ENCODE measurements at places on chromosomes 7 and 10.

DNA sequence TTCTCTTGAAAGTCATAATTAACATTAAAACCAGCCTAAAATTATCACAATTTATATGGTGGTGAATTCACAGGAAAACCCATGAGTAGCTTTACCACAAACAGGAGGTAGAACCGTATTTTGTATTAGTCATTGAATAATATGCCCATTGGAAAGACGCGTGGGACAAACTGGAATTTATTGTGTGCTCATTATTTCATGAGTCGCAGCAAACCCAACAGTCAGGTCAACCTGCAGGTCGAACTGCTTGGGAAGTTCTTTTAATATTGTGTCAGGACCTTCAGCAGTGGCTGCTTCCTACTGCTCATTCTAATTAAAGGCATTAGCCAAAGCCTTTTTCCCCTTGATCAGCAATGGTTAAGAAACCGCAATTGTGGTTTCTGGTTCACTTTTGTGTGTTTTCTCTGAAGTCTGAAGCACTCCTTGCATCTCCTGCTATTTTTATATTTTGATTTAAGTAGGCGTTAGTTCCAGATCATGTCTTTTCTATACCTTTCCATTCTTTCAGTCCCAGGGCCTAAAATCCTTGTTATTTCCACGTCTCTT is 100.1 kb downstream of the RAB11FIP2 start:
- no peak for DNase-seq

GRCh38 chr7:99115379-99115778 is 28.5 kb downstream of the SMURF1 start:
- DNase-seq: no peak

DNA sequence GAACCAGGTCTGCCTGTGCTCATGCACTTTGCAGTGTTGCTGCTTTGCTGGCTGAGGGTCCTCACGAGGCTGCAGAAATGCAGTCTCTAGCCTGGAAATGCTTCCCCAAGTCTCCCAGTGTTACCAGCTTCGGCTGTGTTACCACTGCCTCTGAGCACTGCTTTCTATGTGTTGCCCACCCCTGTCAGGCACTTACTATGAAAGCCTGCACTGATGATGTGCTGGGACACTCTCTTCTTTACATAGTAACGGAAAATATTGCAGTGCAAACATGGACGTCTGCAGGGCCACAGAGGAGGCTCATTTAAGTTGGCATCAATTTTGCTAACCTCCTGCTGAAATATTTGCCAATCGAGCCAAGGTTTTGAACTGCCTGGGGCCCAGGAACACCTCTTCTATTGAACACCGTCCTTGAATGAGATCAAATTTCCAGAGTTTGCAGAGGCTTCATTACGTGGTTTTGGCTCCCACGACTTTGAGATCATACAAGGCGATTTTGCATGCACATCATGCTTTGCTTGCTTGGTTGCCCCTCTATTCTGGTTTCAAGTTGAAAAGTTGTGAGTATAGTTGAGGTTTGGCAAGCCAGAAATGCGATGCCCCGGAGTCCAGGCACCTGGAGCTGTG is 404.7 kb upstream of the PODXL start:
- DNase-seq: no peak

- no peak for DNase-seq
Measured at GRCh38 chr7:105285118-105285874, 103.4 kb downstream of the SRPK2 start.

DNA sequence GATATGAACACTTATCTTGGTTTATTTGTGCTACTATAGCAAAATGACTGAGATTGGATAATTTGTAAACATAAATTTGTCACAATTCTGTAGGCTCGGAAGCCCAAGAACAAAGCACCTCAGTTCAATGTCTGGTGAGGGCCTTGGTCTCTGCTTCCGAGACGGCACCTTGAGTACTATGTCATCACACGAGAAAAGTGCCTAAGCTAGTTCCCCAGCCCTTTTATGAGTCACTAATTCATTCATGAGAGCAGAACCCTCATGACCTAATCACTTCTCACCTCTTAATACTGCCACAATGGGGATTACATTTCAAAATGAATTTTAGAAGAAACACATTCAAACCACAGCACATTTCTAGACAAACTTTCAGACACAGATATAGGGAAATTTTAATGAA is 52.0 kb upstream of the PRSS1 start:
- DNase-seq: no peak

DNA sequence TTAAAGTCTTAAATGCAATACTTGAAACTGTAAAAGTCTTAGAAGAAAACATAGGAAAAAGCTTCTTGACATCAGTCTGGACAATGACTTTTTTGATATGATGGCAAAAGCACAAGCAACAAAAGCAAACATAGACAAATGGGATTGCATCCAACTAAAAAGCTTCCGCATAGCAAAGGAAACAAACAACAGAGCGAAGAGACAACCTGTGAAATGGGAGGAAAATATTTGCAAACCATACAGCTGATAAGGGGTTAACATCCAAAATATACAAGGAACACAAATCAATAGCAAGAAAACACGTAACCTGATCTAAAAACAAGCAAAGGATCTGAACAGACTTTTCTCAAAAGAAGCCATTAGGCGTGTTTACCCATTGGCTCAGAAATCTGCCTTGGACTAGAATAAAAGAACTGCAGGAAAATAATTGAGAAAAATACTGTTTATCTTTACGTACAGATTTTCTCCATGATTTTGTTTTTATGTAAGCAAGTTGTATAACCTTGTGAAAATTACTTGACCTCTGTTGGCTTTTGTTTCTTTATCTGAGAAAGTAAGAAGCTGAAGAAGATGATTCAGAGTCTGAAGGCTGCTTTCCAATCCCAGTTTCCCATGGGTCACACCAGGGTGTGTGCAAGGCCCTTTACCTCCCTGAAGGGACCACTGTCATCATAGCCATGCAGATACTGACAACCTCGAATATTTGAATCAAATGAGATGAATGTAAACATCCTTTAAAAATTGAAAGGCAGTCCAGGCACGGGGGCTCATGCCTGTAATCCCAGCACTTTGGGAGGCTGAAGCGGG is 99.1 kb upstream of the LANCL2 start:
- DNase-seq: no peak

GRCh38 chr7:55432939-55433784 is 68.0 kb downstream of the LANCL2 start:
- DNase-seq: peak; percentile 41

DNA sequence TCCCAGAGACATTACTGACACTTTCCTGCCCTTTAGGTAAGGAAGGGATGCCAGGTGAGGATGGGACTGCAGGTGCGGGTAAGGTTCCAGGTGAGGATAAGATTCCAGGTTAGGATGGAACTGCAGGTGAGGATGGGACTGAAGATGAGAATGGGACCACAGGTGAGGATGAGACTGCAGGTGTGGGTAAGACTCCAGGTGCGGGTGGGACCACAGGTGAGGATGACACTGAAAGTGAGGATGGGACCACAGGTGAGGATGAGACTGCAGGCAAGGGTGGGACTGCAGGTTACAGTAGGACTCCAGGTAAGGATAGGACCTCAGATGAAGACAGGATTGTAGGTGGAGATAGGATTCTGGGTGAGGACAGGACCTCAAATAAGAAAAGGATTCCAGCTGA is 322.3 kb downstream of the WDR37 start:
- no peak for DNase-seq

DNA sequence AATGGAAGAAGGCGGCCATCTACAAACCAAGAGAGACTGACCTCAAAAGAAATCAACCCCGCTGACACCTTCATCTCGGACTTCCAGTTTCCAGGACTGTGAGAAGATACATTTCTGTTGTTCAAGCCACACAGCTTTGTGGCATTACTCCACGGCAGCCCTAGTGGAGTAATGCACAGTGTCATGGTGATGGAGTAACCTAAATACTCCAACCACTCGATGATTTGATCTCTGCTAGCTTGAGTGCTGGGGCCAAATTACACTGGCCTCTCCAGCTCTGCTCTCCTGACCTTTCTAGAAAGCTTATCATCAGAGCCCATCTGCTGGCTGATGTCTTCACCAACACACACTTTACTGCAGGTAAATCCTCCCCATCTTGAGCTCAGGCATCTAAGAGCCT is 52.2 kb downstream of the GALNT17 start:
- DNase-seq: no peak

- no peak for DNase-seq
Measured at GRCh38 chr7:73830681-73831583, at the start of gene CLDN4. Gene CLDN4, plus strand, starts transcription at chr7:73830996. Its CDS starts 206 bp downstream, at chr7:73831202.
